ENCODE measurements at places on chromosomes 5 and 9.

- DNase-seq = peak; percentile 19
Observed at GRCh38 chr9:91930475-91930874, 19.6 kb downstream of the ROR2 start.

- DNase-seq = no peak
Observed at GRCh38 chr5:50814556-50814955, 148.1 kb downstream of the PARP8 start.

GRCh38 chr9:18979367-18979766 is 53.6 kb downstream of the SAXO1 start:
- DNase-seq = peak; percentile 23

- no peak for DNase-seq
Observed at GRCh38 chr9:37381094-37381741, 41.3 kb upstream of the GRHPR start.

DNA sequence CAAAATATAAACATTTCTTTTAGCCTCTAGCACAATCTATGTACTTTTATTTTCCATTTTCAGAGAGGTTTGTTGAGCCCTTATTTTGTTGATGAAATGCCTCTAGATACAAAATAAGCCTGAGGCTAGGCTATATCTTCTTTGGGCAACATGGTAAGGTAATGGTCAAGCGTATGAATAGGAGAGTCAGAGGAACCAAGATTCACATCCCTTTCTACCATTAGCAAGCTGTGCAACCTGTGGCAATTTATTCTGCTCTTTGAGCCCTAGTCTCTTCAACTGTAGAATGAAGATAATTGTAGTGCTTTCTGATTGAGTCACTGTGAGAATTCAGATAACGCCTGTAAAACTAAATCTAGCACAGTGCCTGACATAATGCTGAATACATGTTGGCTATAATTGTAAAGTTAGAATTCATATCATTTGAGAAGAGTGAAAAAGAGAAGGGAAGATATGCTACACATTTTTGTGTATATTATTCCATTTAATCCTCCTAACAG is 412.5 kb downstream of the CCDC171 start:
- peak; percentile 10 for DNase-seq

DNA sequence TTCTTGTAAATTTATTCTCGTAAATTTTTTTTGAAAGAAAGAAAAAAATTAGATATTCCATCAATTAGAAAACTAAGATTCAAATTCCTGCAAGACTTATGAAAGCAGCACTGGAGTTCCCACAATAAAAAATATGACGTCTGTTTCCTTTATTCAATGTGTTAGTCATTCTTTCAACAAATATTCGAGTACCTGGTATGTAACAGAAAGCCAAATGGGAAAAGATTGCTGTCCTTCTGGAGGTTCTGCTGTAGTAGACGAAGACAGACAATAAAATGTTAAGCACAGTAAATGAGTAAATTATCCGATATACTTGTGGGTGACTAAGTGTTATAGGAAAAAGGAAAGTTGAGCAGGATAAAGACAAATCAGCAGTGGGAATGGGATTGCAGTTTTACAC is 92.2 kb downstream of the ADAMTSL1 start:
- DNase-seq = peak; percentile 69

DNA sequence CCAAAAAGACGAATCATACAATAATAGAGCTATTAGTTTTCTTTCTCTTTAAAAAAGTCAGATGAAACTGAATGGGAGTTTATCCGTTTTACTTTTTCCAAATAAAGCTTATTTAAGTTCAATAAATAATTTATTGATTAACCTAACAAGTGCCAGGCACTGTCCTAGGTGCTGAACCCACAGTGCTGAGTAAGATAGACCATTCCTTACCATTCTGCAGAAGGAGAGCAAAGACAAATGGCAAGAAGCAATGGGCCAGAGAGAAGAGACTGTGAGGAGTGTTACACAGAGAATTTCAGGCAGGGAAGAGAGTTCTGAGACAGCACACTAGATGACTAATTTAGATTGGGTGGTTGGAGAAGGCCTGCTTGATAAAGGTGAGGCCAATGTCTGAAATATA is 127.2 kb downstream of the AUH start:
- peak; percentile 20 for DNase-seq

- no peak for DNase-seq
Observed at GRCh38 chr5:10588779-10589447, 25.0 kb downstream of the ANKRD33B start.

DNA sequence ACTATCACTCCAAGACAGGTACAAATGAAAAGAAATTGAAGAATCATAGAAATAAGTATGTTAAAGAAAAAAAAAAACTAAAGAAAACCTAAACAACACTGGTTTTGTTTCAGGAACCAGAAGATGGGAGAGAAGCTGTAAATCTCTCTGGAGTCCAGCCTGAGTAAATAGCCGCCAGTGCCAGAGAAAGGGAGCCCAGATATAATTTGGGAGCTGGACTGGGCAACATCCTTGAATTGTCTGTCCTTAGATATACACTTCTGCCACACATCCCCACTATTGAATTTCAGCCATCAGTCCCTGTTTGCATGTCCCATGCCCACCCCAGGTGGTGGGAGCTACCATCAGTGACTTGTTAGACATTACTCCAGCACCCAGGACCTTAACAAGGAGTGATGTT is 979.6 kb downstream of the DTWD2 start:
- no peak for DNase-seq

GRCh38 chr9:81759680-81760215 is 70.4 kb upstream of the TLE1 start:
- peak; percentile 91 for DNase-seq

DNA sequence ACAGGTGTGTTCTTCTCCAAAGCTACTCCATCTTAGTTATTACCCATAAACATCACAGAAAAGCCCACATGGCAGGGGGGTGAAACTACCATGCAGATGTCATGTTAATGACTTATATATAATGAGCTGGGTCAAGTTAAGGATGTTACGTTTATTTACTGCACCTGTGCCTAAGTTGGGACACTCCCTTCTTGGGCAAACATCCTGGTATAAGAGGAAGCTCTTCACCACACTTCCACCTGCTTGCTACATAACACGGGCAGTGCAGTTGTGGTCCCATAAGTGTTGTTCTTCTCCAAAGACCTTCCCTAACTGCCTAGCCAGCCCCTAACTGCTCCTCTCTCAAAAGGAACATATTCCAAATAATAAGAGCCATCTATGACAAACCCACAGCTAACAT is 9.3 kb upstream of the ZCCHC9 start:
- DNase-seq = no peak

- DNase-seq = peak; percentile 82
Observed at GRCh38 chr9:112554516-112554915, 67.9 kb downstream of the KIAA1958 start.

GRCh38 chr5:111667128-111667736 is 89.8 kb downstream of the NREP start:
- no peak for DNase-seq

- peak; percentile 21 for DNase-seq
Observed at GRCh38 chr9:133403766-133404453, 13.9 kb downstream of the REXO4 start.

DNA sequence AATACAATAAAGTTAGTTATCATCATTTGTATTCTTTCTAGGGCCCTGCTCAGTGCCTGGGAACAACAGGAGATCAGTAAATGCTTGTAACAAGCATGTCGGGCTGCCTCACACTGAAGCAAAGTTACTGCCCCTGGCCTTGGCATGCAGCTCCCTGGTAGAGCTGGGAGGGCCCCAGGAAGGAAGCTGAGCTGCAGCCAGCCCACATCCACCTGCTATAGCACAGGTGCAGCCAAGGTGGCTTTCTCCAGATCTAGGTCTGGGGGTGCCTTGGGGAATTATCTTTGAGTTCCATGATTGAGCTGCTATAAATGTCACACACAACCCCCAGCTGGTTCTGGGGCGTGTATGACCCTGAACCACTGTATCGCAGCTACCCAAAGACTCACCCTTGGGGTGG is 293.4 kb upstream of the MSX2 start:
- no peak for DNase-seq

DNA sequence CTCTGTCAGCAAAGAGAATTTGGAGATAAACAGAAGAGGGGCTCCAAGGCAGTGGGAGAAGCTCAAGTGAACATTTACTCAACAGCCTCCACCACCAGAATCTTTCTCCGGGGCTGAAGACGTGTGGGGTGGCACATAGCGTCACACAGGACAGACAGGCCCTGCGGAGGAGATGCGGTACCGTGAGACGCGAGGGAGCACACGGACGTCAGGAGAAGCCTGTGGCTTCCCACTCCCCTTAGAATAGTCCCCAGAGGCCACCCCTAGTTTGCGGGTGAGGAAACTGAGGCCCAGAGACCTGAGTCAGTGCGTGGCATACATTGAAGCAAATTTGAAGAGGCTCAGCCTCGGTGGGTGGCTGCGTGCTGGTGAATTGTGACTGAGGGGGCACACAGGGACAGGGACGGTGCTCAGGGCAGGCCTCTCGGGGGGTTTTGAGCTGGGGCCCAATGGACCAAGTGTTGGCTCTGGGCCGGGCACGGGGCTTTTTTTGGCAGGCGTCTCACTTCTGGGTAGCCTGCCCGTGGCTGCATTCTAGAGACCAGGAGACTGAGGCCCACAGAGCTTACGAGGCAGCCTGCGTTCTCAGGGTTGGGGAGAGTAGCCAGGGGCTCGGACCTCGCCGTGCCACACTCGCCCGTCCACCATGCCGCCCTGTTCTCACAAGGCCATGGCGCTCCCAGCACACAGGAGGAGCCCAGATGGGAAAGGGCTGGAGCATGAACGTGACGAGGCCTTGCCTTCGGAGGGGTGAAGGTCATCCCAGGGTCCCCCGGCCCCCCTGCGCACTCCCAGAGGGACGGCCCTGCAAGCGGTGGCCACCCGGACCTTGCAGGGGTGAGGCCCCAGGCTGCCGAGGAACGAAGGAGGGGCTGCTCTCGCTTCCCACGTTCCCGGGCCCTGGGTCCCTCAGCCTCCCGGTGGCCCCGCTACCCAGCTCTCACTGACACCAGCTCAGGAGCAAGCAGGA is 220.6 kb downstream of the C9orf50 start:
- DNase-seq = no peak

DNA sequence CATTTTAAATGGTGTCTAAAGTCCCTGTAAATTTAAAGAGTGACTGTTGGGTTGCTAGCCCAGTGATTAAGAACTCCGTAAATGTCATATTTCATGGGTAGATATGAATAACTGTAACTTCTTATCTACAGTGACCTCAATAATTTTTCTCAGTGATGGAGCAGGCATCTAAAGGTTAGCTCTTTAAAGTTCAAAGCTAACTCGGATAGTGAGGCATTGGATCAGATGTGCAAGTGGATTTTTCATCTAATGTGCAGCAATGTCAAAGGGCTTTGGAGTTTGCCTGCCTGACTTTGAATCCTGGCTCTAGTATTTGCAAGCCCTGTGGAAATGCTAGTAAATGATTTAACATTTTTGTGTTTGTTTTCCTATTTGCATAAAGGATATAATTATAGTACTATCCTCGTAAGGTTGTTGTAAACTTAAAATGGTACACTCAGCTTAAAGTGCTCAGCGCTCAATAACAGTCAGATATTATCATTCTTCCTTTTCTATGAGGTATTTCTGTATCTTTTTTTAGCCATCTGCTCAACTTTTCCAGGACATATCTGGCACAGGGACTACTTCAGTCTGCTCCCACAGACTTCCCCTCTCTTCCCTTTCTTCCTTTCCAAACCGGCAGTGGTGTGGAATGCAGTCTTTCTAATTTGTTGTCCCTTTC is 163.7 kb upstream of the ELL2 start:
- DNase-seq = no peak

GRCh38 chr9:35891646-35892045 is 14.4 kb upstream of the HRCT1 start:
- no peak for DNase-seq

GRCh38 chr9:101970609-101971008 is 232.2 kb upstream of the GRIN3A start:
- no peak for DNase-seq

DNA sequence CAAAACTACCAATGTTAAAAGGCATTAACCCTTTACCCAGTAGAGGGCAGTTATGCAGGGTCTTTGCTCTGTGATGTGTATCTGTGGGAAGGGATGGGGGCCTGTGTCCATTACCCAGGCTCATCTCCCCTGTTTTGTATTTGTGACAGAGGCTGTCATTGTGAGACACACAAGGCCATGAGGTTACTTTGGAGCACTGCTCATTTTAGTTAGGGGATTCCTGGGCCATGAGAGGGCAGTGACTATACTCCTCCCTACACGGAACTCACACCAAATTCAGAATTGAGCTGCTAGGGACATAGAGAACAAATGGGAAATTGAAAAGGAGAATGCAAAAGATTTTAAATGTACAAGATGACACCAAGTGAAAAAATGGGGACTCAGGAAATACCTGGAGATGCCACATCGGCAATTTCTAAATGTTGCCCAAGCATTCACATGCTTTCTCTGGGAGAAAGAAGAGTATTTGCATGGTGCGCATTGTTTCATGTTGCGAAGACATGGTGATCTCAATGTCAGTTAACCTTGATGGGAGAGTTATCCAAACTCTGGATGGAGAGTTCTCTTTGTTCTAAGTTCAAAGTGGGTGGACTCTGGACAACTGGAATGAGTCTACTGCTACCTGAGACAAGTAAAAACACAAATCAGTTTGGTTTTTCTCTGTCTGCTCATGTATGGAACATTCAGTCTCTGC is 32.5 kb downstream of the C9orf152 start:
- no peak for DNase-seq

- peak; percentile 23 for DNase-seq
Observed at GRCh38 chr9:33818167-33818846, 1.3 kb downstream of the UBE2R2 start.

- no peak for DNase-seq
Observed at GRCh38 chr5:180865981-180866695, 5.1 kb upstream of the ZFP62 start.

DNA sequence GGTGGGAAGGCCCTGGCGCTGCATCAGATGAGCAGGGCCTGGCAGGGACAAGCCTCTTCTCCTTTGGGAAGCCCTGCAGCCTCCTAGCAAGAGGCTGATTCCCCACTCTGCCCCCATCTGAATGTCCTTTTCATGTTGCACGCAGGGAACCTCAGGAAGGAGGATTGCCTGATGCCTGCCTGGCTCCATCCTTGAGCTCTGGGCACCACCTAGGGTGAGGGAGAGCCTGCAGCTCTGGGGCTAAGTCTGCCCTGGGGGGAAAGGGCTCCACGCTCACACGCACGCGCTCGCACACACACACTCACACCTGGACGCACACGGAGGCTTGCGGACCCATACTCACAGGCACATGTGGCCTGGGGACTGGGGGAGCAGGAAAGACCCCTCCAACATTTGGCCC is 86.6 kb downstream of the LMX1B start:
- DNase-seq = no peak

DNA sequence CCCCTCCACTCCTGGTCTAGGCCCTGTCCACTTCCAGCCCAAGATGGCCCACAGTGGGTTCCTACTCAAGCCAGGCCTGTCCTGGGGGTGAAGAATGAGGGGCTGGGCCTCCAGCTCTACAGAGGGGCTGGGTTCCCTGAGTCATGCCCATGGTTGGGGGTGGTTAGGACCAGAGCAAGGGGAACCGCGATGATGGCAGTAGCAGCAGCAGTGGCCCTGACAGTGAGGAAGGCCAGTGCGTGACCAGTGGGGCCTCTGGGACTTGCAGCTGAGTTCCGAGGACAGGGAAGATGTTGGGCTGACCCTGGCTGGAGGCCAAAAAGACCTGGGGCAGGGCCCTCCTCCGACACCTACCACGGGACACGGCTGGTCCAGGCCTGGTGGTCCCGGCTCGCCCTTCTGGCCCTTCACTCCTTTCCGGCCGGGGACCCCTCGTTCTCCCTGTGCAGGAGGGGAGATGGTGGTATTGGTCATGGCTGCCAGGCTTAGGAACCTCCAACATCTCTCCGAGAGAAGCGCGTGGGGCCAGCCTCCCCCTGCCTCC is 9.2 kb upstream of the PHYKPL start:
- DNase-seq = no peak
